NCI-H187 (cell line): ENCODE measurements at places on chromosomes 6 and 20.

- DNase-seq: no peak
Measured at GRCh38 chr20:14838663-14839628, 501.5 kb upstream of the FLRT3 start.

DNA sequence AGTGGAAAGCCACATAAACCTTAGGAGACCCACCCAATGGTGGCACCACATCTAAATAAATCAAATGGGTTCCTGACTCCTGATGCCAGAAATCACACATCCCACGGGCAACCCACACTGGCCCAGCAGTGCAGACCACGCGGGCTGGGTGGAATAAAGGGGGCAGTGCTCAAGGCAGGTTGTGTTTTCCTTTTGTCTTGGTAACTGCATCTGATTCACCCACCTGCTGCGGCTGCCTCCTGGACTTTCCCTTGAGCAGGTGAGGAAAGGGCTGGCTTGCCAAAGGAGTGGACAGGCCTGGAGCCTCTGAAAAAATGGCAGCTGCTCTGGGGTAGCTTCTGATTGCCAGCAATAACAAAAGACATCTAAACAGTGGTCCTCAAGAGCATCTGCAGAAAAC lies 119.5 kb upstream of the KCNK16 start:
- no peak for DNase-seq

DNA sequence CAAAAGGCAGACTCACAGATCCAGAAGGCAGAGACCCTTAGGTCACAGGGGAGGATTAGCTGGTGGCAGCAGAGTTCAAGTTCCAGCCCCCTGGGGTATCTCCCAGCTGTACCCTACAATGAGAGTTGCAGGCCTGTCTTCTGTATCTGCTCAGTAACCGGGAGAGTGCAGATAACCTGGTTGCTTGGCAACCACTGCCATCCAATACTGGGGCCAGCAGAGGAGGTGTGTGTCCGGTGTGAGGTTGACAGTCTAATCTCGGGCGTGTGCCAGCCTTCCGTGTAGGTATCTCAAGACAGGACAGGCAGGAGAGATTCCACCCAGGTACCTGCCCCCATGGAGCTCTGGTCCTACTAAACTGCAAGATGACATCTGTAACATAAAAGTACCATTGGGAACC lies 56.6 kb upstream of the TBC1D7 start:
- no peak for DNase-seq

DNA sequence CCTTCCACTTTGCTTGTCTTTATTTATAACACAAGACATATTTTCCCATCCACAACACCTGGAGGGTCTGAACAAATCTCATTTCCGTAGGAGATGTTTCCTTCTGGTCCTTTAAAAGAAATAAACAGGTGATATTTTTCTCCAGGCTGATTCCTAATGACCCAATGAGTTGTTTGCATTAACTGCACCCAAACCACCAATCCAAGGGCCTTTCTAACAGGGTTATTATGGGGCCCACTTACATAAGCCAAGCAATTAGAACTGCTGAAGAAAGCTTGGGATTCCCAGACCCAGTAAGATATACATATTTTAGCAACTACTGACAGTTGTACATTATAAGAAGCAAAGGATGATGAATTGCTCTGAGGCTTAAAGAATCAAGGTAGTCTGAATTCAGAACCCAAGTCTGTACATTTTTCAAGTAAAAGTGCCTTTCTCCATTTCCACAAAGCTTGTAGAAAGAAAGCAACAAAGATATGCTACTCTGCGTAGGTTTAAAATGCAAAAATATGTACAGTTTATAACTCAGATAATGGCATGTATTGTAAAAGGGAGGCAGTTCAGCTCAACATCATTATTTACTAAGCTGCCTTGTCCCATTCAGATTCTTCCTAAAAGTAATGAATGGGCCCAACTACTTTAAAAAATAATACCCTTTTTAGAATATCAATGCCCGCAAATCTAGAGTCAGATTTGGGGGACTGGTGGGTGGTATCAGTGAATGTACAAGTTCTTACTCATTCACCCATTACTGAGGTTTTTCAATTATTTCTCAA lies 120.0 kb downstream of the DST start:
- DNase-seq: no peak

DNA sequence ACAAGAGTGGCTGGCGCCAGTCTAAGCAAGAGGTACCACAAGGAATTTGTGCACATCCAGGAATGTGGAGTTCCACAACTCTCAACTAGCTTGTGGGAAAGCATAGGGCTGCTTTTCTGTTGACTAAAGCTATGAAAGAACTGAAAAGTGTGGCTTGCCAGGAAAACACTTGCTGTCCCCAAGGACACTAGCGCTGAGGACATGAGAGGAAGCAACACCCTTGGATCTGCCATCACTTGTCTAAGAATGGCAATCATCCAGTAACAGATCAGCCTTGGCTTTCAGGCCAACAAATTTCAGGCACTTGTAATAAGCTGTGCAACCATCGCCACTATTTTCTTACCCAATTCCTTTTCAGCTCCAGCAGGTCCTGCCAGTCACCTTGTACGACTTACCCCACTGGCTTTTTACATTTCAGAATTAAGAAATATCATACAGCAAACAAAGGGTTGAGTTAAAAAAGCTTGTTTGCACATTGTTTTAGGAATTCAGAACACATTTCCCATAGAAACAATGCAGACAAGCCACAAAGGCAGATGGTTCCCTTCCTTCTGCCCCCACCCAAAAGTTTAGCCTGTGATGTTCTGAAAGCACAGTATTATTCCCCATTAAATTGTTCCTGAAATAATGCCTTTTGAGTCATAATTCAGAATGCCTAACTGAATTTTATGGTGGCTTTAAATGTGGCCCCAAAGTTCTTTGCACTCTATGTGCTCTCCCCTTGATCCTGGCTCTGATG lies 57.9 kb upstream of the SSTR4 start:
- no peak for DNase-seq

DNA sequence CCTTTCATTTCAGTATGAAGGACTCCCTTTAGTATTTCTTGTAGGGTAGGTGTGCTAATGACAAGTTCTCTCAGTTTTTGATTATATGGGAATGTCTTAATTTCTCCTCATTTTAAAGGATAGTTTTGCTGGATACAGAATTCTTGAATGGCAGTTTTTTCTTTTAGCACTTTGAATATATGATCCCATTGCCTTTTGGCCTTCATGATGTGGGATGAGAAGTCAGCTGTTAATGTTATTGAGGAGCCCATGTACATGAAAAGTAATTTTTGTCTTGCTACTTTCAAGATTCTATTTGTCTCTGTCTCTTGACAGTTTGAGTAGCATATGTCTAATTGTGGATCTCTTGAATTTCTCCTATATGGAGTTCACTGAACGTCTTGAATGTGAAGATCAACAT lies 30.9 kb downstream of the RSPH3 start:
- DNase-seq: no peak

- DNase-seq: no peak
Measured at GRCh38 chr20:33840160-33840559, 29.0 kb downstream of the CHMP4B start.

- no peak for DNase-seq
Measured at GRCh38 chr20:15838466-15838865, 734.8 kb downstream of the KIF16B start.

- DNase-seq: no peak
Measured at GRCh38 chr6:133705731-133706130, 183.2 kb upstream of the TCF21 start.

DNA sequence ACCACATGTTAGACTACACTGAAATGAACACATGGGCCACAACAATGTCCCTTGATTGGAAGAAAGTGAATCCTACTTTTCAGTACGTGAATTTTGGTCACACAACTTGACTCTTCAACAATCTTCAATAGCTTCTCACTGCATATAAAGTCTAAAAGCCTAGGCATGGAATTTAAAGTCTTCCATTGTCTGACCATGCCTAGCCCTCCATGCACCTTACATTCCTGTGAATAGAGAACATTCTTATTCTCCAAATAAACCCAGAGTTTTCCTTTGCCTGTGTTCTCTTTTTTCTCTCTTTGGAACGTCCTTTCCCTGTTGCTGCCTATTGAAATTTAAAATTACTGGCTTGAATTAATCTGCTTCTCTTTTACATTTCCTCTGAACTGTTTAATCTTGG lies 207.5 kb downstream of the ASCC3 start:
- no peak for DNase-seq

- DNase-seq: no peak
Measured at GRCh38 chr20:33843854-33844253, 32.7 kb downstream of the CHMP4B start.

GRCh38 chr6:3144571-3144970 lies 12.8 kb downstream of the TUBB2A start:
- no peak for DNase-seq

DNA sequence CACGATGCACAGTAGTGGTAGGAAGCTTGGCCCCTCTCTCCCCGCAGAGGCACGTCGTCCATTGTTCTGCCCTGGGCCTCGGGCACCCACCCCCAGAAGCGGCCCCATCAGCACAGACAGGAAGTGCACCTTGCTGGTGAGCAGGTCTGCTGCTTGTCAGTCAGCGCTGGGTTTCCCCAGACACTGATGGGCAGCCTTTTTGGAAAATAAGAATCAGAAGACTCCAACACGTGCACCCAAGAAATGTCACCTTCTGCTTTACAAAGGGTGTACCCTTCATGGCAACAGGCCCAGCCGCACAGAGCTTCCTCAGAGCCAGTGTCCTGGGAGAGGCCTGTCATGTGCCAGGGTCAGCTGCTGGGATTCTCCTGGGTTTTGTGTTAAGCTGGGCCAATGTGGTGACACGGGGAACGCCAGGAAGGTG lies 34.7 kb upstream of the IRF4 start:
- no peak for DNase-seq

- DNase-seq: no peak
Measured at GRCh38 chr6:149055195-149055899, 262.2 kb upstream of the TAB2 start.

GRCh38 chr6:36594816-36595643 lies 868 bp downstream of the SRSF3 start:
- peak; percentile 47 for DNase-seq

GRCh38 chr6:65091561-65091960 lies 615.5 kb downstream of the EYS start:
- no peak for DNase-seq

GRCh38 chr6:29927275-29927569 lies 15.1 kb upstream of the HLA-A start:
- DNase-seq: no peak

GRCh38 chr6:13413900-13414555 lies 73.4 kb downstream of the GFOD1 start:
- no peak for DNase-seq

DNA sequence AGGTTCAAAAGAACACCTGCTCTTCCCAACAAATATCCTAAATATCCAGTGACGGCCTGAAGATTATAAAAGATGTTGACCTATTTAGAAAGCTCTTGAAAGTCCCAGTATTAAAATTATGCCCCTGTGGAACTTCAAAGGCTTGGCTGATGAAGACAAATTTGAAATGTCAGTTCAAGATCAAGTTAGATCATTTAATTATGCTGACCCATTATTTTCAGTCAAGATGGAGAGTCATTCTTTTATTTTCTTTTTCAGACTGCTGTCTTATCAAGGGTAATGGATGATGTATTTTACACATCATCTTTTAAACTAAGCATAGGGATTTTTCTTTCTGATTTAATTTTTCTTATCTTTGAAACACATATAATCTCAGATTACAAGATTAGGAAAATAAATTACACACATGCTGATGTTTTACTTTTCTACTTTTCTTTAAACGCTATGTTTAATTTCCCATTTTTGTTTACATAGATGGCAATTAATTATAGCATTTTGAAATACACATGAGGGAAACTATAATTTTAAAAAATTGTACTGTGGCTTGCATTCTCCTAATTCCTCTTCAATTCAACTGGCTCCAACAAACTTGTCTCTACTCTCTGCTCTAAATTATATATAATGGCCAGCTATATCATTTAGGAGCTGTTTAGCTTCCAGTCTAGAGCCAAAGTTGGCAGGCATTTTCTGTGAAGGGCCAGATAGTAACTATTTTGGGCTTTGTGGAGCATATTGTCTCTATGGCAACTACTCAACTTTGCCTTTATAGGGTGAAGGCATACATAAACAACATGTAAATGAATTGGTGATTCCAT lies 123.7 kb downstream of the RCAN2 start:
- no peak for DNase-seq

- DNase-seq: no peak
Measured at GRCh38 chr6:4008324-4009047, 70.5 kb downstream of the FAM217A start.

DNA sequence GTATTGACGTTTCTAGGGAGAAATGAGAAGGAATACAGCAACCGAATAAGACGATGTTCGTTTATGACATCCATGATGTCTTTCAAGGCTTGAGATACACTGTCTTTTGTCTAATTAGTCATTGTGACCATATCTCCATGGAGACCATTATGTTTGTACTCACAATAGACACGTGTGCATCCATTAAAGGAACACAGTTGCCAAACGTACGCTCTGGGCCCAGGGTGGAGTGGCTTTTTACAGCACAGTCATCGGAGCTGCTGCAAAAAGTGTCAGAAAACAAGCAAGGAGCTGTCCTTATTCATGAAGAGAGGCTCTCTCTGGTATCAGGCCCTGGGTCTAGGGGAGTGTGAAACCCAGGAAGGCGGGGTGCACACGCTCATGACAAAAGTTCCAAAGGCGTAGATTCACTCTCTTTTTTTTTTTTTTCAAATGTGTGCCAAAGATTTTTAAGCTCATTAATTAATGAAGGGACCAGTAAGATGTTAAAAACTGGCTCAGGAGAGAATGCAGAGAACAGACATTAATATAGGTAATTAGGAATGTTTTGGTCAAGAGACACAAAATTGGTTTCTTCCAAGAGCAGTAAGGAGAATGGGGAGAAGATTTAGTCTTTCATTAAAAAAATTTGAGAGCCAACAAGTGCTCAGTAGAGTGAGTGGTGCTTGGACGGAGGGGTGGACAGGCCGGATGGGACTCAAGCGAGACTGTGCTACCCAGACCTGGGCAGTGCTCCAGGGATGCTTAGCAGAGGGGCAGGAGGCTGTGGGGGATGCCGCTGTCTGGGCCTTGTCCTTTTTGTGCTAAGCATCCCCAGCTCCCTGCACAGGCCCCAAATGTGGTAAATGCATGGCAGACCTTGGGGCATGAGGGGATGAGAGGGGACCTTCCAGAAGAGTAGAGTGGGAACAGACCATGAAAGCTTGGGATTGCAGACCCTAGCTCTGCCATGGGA lies 34.9 kb upstream of the GTSF1L start:
- DNase-seq: no peak

GRCh38 chr6:34679552-34680253 lies 16.9 kb downstream of the ILRUN start:
- no peak for DNase-seq

- DNase-seq: no peak
Measured at GRCh38 chr6:143197377-143197776, 136.7 kb downstream of the AIG1 start.

DNA sequence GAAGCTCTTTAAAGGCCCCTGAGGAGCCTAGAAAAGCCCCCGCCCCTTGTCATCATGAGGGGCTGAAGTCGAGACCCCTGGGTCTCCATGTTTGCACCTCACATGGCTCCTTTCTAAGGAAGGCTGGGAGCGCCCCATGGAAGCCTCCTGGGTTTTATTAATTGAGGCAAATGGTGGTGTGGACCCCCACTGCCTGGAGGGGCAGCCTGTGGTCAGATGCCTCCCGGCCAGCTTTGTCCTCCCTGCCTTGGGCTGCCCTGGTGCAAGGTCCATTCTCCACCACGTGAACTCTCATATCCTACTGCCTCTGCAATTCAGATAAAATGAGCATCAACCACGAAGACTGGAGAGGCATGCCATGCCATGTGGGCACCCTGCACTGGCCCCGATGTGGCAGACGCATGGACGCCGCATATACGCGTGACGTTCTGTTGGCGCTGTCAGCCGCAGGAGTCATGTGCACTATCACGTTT lies 295.5 kb downstream of the TAF4 start:
- DNase-seq: no peak

- no peak for DNase-seq
Measured at GRCh38 chr6:32799168-32799567, 17.6 kb downstream of the HLA-DOB start.
